Activated CD4-positive, alpha-beta T cell treated with anti-CD3 and anti-CD28 coated beads for 1 hour (primary cell): ENCODE measurements at places on chromosomes 5 and 9.

- DNase-seq, result no peak
Observed at GRCh38 chr9:2790466-2790865, 53.4 kb downstream of the PUM3 start.

DNA sequence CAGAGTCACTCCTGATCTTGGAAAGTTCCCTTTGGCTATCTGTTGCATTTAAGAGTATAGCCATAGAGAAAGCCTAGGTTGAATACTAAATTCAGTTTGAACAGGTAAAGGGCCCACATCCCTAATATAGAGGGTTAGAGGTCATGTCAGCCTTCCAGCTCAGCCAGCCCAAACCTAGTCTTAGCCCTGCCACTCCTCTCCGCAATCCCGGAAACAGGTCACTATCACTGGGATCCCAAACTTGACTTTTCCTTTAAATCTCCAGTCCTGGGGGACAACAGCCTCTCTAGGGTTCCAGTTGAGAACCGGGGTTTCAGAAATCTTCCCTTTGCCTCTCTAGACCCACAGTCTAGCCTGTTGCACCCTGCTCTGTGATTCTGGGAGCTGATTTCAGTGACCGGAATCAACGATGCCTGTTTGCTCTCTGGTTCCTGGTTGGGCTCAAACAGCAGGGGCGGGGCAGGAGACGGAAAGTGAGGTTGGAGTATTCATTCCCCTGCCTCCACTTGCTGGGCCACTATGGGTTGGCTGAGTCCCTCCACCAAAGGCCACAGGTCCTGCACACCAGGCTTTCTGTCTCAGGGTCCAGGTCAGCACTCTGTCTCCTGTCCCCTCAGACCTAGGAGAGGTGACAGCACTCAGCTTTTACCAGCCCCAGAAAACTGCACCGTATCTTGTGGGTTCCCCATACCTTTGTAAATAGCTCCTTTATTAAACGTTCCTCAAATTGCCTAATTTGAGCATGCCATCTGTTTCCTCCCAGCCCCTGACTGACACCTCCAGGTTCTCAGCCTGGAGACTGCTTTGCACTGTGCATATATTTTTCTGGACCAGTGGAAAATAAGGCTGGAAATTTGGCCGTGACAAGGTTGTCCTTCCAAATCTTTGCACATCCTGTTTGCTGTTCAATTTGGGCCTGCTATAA, 23.8 kb upstream of the CPEB4 start:
- DNase-seq, result no peak

- no peak for DNase-seq
Observed at GRCh38 chr9:32291370-32291769, 93.1 kb upstream of the ACO1 start.

DNA sequence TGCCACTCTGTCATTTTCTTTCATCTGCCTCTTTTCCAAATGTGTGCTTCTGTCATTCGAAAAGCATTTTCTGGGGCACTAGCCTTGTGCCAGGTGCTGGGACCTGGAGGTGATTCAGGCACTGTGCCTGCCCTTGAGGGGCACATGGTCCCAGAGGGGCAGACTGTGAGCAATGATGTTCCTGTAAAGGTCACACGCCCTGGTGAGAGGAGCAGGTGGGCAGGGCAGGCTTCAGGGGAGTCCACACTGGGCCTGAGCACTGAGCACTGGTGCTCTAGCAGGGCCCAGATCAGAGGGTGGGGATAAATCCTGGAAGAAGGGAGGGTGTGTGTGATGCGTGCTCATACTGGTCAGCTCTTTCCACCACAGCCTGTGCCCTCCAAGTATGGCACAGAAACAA, 77.8 kb downstream of the COL15A1 start:
- DNase-seq, result no peak

GRCh38 chr5:179451114-179451827, 99.1 kb upstream of the RUFY1 start:
- no peak for DNase-seq

DNA sequence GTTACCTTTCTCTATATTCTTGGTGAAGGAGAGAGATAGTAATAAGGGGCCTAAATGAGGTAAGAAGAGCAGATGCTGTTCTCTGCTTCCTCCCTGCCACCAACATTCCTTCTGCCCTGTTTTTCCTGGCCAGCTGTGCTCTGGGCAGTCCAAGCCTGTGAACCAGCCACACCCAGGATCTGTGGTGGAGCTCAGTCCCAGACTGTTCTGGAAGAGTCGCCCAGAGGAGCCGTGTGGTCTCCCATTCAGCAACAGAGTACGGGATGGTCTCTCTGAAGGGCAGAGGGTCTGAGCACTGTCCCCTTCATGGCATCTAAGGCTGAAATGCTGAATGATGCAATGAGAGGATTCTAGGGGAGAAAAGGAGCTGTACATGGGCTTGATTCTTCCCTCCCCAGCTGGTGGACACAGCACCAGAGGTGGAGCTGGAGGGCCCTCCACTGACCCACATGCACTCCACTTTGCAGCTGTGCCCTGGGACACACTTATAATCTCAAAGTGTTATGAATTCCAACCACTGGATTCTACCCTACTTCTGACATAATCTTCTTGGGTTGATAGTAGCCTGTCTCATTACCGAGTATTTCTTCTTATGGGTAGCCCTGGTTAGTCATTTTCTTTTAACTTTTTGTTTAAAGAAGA, 70.8 kb upstream of the RPS23 start:
- DNase-seq, result no peak

GRCh38 chr5:66769030-66769733, 173.0 kb downstream of the MAST4 start:
- DNase-seq, result no peak

- DNase-seq, result no peak
Observed at GRCh38 chr9:14085810-14086209, 228.1 kb downstream of the NFIB start.

- no peak for DNase-seq
Observed at GRCh38 chr5:77990020-77990419, 213.9 kb upstream of the TBCA start.

- no peak for DNase-seq
Observed at GRCh38 chr9:85630676-85631075, 111.1 kb downstream of the AGTPBP1 start.
